ENCODE measurements at places on chromosomes 6 and 20.

DNA sequence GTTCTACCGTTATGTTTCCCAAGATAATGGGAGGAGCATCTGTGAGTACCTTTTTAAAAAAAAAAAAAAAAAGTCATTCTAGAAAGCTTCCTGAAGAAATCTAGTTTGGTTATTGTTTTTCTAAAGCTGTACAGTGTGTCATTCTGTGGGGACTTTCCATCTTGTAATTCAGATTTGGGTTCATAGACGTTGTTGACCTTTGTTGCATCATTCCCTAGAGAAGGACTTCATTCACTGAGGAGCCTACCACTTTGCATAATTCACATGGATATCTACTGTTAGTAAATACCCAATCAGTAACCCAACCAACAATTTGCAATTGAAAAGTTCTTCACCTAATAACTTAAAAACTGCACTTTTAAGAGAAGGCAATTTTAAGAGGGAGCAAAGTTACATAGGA is 60.1 kb downstream of the RPP40 start:
- peak; percentile 43 for DNase-seq

GRCh38 chr20:57212534-57213276 is 53.7 kb downstream of the BMP7 start:
- no peak for DNase-seq

- no peak for DNase-seq
These were observed 82.5 kb downstream of the TRIM27 start for GRCh38 chr6:28841290-28841689.

GRCh38 chr6:40912158-40912946 is 126.7 kb downstream of the UNC5CL start:
- DNase-seq: peak; percentile 32

DNA sequence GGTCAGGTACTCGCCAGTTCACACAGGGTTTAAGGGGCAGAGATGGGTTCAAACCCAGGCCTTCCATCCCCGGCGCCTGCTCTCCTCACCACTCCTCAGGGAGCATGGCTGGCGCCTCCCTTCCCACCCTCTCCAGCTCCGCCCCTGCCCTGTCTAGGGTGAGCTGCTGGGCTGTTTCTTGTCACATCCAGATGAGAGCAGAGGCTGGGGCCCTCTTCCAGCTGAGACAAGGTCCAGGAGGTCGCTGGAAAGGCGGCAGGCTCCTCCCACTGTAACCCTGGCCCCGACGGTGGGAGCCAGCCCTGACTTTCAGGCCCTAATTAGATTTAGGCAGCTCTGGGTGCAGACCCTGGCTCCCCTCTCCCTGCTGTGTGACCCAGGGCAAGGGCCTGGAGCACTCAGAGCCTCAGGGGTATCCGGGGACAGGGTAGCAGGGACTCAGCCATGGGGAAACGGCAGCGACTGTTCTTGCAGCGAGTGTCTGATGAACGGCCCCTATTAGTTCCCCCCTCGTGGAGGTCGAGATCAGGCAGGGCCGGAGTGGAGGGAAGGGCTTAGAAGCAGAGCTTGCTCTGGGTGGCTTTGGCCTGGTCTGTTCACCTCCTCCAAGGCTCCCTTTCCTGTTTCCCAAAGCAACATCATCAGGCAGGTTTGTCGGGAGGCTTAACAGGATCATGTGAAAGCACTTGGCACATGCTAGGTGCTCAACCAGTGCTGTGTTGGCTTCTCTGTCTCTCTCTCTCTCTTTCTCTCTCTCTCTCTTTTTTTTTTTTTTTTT is 33.4 kb downstream of the SNAI1 start:
- no peak for DNase-seq

- DNase-seq: no peak
These were observed 11.8 kb downstream of the PSMF1 start for GRCh38 chr20:1130058-1130694.

DNA sequence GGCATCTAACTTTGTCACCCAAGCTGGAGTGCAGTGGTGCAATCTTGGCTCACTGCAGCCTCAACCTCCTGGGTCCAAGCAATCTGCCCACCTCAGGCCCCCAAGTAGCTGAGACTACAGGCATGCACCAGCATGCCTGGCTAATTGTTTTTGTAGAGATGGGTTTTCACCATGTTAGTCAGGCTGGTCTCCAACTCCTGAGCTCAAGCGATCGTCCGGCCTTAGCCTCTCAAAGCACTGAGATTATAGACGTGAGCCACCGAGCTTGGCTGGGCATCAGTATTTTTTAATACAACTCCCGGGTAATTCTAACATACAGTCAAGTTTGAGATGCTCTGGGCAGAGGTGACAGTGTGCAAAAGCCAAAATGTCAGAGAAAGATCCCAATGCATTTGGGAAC is 73.5 kb downstream of the NFATC2 start:
- no peak for DNase-seq

GRCh38 chr6:96844530-96844929 is 7.3 kb upstream of the GPR63 start:
- no peak for DNase-seq

DNA sequence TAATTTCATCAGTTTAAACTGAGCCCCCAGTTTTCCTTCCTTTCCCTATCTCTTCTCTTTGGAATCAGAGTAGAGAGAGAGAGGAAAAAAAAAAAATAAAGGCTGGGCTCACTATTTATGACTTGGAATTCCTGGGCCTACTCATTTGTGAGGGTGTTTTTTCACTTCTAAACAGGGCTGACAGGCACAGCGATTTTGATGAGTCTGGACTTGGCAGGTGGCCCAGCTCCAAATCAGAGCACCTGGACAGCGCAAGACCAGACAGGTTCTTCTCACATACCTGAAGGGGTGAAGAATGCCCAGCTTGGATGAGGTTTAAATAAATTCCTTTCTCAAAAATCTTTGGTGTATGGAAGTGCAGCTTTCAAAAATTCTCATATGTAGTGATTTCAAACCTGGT is 122.2 kb downstream of the KIF13A start:
- DNase-seq: no peak

- no peak for DNase-seq
These were observed 204.4 kb downstream of the TAF4 start for GRCh38 chr20:61861054-61861841.

DNA sequence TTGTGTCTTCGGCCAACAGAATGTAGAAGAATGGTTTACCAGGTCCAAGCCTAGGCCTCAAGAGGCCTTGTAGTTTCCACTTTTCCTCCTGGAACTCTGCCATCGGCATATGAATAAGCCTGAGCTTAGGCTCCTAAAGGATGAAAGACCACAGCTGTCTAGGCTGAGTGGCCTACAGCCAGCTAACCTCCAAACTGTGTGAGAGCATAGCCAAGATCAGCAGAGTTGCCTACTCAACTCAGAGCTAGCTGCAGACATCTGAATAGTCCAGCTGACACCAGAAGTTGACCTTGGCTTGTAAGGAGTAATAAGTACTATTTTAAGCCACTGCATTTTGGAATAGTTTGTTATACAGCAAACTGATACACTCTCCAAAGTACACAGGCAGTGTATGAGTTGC is 52.6 kb upstream of the SMIM29 start:
- DNase-seq: no peak

DNA sequence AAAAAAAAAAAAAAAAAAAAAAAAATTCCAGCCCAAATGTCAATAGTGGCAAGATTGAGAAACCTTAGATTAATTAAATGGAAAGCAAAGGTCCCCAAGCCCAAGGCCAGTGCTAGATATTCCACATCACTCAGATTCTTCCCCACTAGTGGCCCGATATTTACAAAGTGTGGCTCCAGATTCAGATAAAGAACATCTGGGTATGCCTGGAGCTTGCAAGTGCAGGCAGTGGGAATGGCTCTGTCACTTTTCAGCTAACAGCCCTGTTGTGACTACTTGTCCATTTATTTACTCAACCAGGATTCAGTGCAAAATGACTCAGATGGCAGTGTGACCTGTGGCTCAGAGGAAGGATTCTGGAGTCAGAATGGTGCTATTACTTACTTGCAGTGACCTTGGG is 8.2 kb upstream of the KCNB1 start:
- DNase-seq: no peak

DNA sequence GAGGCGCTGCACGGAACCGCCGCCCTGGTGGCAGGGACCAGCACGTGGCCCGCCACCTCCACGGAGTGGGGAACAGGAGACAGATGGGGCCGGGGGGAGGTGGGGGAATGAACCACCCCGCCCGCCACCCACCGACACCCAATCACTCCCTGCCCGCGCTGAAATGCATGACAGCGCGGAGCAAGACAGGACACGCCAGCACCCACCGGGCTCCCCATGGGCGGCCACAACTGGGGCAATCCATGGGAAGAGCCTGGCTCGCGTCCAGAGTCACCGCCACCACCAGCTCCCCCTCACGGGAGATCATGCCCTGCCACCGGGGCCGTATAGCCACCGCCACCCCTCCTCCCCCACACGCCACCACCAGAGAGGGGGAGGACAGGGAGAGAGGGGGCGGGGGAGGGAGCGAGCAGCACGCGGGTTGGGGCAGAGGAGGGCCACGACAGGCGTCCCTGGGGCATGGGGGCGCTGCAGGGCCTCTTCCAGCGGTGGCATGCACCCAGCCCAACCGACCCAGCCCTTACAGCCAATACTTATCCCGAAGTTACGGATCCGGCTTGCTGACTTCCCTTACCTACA is 744.3 kb upstream of the DEFB115 start:
- DNase-seq: no peak

Measured in suppressor macrophage treated with lipopolysaccharide for 4 hours (primary cell).